ENCODE measurements at places on chromosomes 11 and 22. TPM values are rescaled to one million over a fixed set of nuclear protein-coding genes. Genes with fewer than 3 reads are reported as not detected.
A peak's percentile ranks its signal among the peaks of the same experiment; 100 is the strongest.

DNA sequence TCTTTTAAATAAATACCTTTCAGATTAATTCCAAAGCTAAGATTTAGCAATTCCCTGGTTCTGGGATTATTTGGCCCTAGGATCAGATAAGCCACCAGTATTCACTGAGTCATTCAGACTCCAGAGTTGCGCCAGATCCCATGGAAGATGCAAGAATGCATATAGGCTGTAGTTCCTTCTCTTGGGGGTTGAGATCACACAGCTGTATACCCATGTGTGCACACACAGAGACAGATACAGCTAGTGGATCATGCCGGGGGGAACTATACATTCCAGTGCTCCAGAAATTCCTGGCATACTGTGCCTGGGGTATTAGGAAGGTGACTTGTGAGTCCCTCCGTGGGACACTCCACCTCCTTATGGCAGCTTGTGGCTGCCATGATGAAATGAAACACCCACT is 75.4 kb downstream of the ZBTB16 start:
- no peak for ATAC-seq

GRCh38 chr22:19942157-19943081 is 801 bp upstream of the TXNRD2 start:
- ATAC-seq: peak; percentile 46

DNA sequence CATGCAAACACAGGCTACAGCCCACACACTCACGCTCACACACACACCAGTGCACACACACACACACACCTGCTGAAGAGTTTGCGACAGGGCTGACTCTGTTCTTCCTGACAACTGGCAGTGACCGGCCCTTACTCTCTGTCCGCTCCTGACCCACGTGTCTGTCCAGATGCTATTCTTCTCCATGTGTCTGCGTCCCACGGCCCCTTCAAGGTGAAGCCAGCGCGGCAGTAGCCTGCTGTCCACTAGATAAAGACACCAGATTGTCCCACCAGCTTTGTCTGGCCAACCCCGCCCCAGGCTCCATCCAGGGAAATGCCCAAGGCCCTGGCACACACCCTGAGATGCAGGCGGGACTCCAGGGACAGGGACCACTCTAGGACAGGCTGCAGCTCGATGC is 713.9 kb downstream of the BRD1 start:
- ATAC-seq: no peak

GRCh38 chr22:25114369-25115362 is 85.0 kb upstream of the CRYBB3 start:
- ATAC-seq: no peak

DNA sequence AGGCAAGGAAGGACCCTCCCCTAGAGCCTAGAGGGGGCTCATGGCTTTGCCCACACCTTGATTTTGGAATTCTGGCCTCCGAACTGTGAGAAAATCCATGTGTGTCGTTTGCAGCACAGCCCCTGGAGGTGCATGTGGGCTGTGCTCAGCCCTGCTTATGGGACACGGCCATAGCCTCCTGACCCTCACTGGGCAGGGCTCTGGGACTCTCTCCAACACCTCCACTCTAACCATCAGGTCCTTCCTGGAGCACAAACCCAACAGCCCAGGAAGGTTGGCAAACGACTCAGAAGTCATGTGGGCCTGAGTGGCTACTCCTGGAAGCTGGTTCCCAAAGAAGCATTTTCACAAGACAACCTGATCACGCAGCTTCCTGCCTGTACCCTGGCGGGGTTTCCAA is 144.1 kb downstream of the CTTN start:
- ATAC-seq: no peak

DNA sequence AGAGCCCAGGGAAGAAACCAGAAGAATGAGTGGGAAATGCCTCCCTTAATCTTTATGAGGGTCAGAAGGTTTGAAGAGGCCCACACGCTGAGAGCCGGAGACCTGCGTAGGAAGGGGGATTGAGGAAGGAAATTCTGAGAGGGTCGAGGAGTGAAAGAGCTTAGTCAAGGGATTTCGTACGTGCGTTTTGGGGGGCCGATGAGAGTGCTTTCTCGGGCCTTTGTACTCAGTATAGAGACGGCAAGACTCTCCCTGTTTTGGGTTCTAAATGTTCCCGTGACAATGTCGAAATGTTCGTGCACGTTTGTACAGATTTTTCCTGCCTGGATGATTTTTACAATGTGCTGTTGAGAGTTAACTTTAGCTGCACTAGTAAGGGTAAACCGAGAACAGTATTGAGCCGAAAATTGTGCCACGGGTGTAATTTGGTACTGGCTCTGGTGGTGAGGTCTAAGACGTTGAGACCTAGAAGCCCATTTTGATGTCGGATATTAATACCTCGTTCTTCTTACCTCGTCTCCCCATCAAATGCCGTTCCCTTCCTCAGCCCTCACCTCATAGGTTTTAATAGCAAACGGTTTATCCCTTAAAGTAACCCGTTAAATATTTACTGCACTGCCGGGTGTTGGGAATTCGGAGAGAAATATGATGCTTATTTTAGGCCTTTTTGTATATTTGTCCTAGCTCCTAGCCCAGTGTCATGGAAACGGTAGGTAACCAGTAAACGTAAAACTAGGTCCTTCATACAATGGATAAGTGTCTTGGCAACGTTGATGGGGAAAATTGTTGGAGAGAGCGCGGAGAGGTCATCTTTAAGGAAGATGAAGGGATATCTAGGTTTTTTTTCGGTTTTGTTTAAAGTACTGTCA is 734 bp downstream of the C11orf58 start:
- ATAC-seq: peak; percentile 1

DNA sequence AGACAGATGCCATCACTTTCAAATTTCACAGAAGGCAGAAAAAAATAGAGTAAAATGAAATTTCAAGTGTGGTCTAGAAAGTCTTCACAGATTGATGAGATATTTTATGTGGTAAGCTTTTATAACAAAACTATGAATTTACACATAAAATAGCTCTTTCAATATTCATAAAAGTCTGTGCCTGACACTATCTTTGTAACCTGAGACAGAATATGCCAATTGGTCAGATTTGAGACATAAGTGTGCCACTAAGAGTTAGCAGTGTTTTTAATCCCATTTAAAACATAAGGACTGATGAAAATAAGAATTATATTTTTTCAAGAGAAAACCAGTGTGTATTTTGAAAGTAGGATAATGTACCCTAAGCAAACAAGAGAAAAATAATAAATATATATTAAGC is 769.5 kb upstream of the LUZP2 start:
- ATAC-seq: no peak

- no peak for ATAC-seq
Measured at GRCh38 chr11:76777876-76778275, 5.3 kb upstream of the TSKU start.

DNA sequence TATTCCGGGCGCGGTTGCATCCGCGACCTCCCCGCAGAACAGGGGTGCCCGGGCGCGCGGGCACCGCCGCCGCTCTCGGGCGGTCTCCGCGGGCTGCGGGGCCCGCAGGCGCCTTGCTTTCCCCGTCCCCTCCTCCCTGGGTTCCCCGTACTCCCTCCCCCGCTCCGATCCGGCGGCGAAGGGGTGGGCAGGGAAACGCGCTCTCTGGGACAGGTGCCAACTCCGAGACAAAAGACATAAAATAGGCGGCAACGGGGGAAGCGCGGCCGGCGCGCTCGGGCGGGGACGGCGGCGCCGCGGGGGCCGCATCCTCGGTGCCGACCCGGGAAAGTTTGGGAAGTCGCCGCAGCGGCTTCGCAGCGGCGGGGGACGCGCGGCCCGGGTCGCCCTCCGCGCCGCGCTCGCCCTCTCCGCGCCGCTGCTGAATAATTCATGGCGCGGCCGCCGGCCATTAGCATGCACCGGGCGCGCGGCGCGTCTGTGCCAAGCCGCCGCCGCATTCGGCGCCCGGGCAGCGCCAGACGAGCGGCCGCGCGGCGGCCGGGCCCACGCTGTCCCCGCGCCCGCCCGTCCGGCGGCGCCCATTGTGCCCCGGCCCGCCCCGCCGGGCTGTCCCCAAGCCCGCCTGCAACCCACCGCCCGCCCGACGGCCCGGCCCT is 78.7 kb upstream of the PPARA start:
- ATAC-seq: peak; percentile 55

GRCh38 chr11:14420223-14420622 is 61.2 kb upstream of the RRAS2 start:
- ATAC-seq: no peak

- ATAC-seq: peak; percentile 42
Measured at GRCh38 chr11:96267496-96268032, 75.4 kb downstream of the MAML2 start.

- no peak for ATAC-seq
Measured at GRCh38 chr11:134576286-134576685, 164.2 kb upstream of the B3GAT1 start.

GRCh38 chr11:116062490-116063171 is 558.4 kb upstream of the CADM1 start:
- no peak for ATAC-seq

DNA sequence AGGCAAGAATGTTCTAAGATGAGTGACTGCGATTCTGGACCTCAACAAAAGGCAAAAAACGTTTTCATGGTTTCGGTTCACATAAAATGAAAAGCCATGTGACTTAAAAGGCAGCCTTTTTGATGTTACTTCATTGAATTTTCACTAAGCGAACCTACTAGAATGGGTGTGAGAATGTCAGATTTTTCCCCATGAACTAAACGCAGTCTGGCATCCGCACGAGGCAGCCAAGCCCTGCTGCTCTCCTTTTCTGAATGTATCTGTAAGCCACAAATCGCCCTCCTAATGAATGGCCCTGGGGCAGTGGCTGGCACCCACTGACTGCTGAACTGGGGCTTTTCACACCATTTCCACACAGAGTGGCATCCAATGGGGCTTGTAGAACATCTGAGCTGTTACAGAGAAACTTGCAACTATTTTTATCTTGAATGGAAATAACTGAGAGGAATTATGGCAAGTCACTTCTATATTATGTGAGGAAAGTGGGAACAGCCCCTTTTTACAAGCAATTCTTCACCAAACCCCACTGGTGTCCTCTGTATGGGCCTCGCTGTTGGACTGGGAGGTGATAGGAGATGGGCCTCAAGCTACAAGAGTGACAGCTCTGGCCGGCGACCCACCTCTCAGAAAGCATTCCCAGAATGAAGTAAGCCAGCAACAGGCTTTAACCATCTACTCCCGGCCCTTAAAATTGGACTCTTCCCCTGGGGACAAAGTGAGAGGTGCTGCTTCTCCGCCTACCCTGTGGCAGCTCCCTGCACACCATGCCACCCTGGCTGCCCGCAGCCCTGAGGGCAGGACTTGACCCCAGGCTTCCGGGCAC is 29.4 kb downstream of the PPP2R1B start:
- ATAC-seq: no peak

- ATAC-seq: no peak
Measured at GRCh38 chr22:48494256-48494967, 1333.3 kb downstream of the BRD1 start.

- no peak for ATAC-seq
Measured at GRCh38 chr11:19474954-19475721, 234.4 kb upstream of the E2F8 start.

DNA sequence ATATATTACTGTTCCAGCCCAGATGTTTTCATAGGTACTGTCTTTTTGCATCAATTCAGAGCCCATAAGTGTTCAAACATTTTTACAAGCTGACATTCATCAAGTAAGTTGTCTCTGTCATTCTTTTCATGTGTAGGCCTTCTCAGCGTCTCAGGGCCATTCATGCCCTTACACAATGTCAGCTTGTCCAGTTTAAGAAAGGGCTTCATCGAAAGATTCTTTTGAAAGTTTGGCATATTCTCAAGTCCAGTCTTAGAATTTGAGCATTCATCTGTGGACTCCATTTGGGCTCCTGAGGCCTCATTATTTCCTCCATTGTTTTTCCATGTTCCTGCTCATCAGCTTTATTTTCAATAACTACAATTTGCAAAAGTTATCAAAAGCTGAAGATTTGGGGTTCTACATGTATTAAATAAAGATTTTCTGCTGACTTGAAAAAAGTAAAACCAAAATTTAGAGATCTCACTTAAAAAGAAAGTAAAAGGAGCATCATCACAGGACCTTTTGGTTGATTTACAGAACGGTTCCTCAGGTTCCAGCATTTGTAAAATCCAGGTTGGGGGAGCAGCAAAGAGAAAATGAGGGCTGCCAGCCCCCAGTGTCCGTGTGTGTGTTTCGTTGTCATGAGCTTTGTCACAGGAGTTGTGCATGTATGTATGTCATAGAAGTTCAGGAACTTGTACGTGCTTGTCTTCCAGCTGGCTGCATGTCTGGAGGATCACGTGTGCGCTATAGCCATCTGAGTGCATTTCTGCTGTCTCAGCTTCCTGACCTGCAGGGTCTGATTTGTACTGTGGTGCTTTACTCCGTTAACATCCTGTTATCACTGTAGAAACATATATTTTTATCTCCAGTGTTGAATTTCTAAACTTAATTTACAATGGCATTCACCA is 15.6 kb downstream of the MOV10L1 start:
- ATAC-seq: peak; percentile 82

DNA sequence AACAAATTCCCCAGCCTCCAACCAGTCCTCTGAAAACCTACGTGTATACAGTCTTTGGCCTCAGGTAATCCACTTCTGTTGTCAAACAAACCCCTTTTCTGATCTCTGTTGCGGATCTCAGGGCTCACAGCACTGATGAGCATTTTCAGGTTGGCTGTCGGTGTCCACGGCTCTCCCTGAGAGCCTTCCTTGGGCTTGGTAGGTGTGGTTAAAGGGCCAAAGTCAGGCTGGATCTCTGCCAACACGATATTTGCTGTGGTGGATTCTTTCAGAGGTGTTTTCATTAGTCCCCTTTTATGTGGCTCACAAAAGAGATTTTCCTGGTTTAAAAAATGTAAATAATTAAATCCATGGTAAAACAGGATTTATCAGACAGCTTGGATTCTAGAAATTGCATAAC is 2.9 kb downstream of the E2F8 start:
- no peak for ATAC-seq

DNA sequence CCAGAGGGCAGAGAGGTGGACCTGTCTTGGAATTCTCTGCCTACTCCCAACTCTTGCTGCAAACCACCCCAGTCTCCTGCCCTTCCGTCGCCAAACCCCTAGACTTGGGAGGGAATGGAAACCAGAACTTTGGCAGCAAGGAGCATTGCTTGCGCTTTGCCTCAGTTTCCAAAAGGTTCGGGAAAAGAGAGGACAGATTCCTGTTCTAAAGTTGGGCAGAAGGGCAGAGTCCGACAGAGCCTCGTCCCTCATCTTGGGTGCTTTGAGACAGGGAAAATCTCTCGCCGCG is 396 bp upstream of the ROBO3 start:
- ATAC-seq: no peak

GRCh38 chr11:102589047-102589459 is 36.1 kb downstream of the MMP20 start:
- ATAC-seq: no peak

GRCh38 chr11:12692229-12693075 is 18.2 kb downstream of the TEAD1 start:
- peak; percentile 34 for ATAC-seq

The PIH1D2 gene
- total RNA-seq: 1.6 TPM

The CECR2 gene
- 0.40 TPM for total RNA-seq

The OR5P2 gene
- not detected for total RNA-seq

The HTR3A gene
- not detected for total RNA-seq

The DDI1 gene
- total RNA-seq: not detected

The TRIM49 gene
- not detected for total RNA-seq

The OR4A16 gene
- not detected for total RNA-seq

The AGBL2 gene
- 1.1 TPM for total RNA-seq

The ASCL2 gene
- total RNA-seq: 2.0 TPM

The OR51B5 gene
- total RNA-seq: not detected

All from esophagus mucosa (tissue), 1 donor.